ENCODE measurements at places on chromosomes 13 and 19. TPM values are rescaled to one million over a fixed set of nuclear protein-coding genes. Genes with fewer than 3 reads are reported as not detected.

TRMT1 gene
- 36.4 TPM for total RNA-seq

SPRY2 gene
- 16.5 TPM for total RNA-seq

MYBPC2 gene
- total RNA-seq = not detected

KRI1 gene
- total RNA-seq = 9.3 TPM

C1QTNF9 gene
- total RNA-seq = not detected

DENND1C gene
- total RNA-seq = not detected

DMKN gene
- total RNA-seq = not detected

MEDAG gene
- 13.0 TPM for total RNA-seq

ZNF28 gene
- 16.6 TPM for total RNA-seq

MEIOSIN gene
- not detected for total RNA-seq

CD70 gene
- total RNA-seq = not detected

ZNF837 gene
- total RNA-seq = 0.57 TPM
